ENCODE measurements at places on chromosomes 16 and 17.

DNA sequence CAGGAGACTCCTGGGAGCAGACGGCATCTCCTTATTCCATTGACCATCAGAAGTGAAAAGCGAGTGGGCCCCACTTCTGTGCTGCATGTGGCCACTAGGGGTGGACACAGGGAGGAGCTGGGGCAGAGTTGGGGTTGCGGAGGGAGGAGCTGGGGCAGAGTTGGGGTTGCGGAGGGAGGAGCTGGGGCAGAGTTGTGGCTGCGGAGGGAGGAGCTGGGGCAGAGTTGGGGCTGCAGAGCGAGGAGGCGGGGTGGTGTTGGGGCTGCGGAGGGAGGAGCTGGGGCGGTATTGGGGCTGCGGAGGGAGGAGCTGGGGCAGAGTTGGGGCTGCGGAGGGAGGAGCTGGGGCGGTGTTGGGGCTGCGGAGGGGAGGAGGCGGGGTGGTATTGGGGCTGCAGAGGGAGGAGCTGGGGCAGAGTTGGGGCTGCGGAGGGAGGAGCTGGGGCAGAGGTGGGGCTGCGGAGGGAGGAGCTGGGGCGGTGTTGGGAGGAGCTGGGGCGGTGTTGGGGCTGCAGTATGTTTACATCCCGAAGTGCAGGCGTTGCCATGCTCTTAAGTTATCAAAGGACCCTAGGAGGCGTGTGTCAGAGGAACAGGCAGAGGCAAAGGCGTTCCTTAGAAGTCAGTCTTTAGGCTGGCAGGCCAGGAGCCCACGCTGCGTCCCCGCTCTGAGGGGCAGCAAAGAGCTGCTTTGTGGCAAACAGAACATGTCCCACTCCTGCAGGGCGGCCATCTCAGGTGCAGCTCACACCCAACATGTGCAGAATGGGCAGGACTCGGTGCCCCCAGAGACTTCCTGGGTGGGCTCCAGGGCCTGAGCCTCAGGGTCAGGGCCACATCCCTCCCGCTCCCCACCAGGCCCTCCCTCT is 76.0 kb downstream of the ZNF778 start:
- DNase-seq = no peak

DNA sequence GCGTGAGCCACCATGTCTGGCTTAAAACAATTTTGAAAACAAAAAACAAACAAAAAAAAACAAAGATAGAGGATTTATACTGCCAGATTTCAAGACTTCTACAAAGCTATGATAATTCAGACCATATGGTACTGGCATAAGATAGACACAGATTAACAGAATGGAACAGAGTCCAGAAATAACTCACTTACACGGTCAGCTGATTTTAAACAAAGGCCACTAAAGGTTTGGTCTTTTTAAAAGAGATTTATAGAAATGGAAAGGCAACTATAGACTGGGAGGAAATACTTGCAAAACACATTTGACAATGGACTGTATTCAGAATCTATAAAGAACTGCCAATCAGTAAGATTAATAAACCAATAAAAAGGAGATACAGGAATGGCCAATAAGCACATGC is 48.6 kb upstream of the MNT start:
- DNase-seq = no peak

DNA sequence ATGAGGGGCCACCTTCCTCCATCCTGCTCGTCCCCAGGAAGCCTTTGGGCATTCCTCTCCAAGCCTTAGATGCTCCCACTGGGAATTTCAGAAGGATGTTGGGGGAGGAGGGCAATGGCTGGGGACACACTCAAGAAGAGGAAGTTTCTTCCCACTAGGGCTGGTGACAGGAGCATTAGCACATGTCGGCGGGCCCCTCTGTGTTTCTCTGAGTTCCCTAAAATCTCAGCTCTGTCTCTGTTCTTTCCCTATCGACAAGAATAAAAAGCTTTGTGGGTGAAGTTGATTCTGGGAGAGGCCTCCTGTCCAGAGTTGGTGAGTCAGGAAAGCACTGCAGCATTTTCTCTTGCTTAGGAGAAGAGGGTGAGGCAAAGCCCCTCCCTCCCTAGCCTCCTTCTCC is 19.7 kb upstream of the C17orf107 start:
- no peak for DNase-seq

GRCh38 chr17:80101946-80102663 is 724 bp downstream of the GAA start:
- no peak for DNase-seq

Measured in stimulated activated naive CD4-positive, alpha-beta T cell (primary cell).